ENCODE measurements at places on chromosomes 13 and 19. TPM values are rescaled to one million over a fixed set of nuclear protein-coding genes. Genes with fewer than 3 reads are reported as not detected.
A peak's percentile ranks its signal among the peaks of the same experiment; 100 is the strongest.

GRCh38 chr13:43294412-43294811 is 271.0 kb downstream of the DNAJC15 start:
- no peak for DNase-seq

DNA sequence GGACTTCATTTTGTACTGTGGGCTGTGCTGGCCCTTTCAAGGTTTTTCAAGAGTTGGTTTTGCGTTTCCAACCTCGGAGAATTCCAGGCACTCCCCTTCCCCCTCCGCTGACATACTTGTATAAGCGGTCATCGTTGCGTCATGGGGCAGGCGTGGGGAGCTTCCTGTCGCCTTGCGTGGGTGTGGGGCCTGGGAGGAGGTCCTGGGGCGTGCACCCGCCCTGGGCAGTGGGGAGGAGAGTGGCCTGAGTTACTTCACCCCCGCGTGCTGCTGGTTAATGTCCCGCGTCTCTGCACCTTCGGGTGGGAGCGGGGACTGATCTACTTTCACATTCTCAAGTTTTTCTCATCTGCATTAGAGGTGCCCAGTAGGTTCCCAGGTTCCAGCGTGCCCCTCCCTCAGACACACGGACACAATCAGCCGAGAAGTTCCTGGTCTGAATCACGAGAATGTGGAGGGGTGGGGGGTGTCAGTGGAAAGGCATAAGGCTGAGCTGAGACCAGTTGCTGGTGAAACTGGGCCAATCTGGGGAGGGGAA is 4.1 kb downstream of the IER2 start:
- peak; percentile 77 for DNase-seq

DNA sequence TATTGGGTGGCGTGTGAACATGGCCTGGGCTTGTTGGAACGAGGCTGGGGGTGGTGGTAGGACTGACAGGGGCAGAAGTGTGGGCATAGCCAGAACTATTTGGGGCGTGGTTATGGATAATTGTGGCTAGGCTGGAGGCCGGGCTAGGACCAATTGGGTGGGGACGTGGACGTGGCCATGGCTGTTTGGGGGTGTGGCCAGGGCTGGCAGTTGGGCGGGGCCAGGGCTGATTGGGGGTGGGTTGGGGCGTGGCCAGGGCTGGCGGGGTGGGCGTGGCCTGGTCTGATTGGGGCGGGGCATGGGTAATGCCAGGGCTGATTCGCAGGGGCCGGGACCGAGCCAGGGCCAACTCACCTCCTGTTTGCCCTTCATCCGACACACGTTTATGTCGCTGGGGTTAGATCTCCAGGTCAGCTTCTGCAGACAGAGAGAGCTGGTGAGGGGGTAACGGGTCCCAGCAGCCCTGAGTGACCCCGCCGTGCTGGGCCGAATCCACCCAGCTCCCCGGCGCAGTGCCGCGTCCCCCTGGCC is 2.8 kb downstream of the SEMA6B start:
- no peak for DNase-seq

DNA sequence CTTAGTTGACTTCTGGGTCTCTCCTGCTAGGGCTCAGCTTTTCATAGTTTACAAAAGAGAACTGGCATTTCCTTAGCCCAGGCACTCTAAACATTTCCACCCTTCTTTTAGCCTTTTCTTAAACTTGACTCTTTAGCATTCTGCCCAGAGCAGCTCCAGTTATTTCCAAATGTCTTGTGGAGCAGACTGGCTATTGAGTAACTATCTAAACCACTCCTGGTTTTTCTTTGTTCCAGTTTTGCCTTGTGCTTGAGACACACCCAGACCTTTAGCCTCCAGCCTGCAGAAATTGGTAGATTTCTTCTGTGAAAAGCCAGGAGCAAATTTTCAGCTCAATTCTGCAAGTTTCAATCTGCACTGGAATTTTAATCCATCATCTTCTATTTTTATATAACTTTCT is 1813.1 kb downstream of the OLFM4 start:
- no peak for DNase-seq

Gene SLC8A2
- not detected for total RNA-seq

Measured in left lung (tissue), 14 donors.